A549 treated with CpdA at 1 μM for 4 hours (cell line): ENCODE measurements at places on chromosomes 11 and 22. TPM values are rescaled to one million over a fixed set of nuclear protein-coding genes. Genes with fewer than 3 reads are reported as not detected.

The VPREB3 gene
- total RNA-seq = 0.39 to 1.6 TPM (median 0.79 TPM) in 4 of 5 replicates, not detected in the other

The ATP5MG gene
- 161 to 221 TPM (median 192 TPM) in 5 replicates for total RNA-seq

The CFAP300 gene
- 4.4 to 5.9 TPM (median 5.6 TPM) in 5 replicates for total RNA-seq

The SEC14L6 gene
- total RNA-seq = not detected in 5 replicates

The OR2D3 gene
- total RNA-seq = not detected in 5 replicates

The PHLDA2 gene
- total RNA-seq = 96.6 to 156 TPM (median 147 TPM) in 5 replicates

The OR9Q2 gene
- not detected in 5 replicates for total RNA-seq

The C11orf16 gene
- total RNA-seq = not detected in 5 replicates

The P2RY6 gene
- total RNA-seq = 7.5 to 17.6 TPM (median 14.1 TPM) in 5 replicates
